Umbilical cord (tissue), 2 donors: ENCODE measurements at places on chromosomes 13 and 19.

- peak; percentile 75 for DNase-seq
Measured at GRCh38 chr13:98142380-98143156, at the start of gene FARP1. TSS of gene FARP1 (plus strand) at chr13:98143094. CDS start at chr13:98213243, 70,149 bp downstream.

GRCh38 chr13:74986609-74987008, 495.4 kb downstream of the TBC1D4 start:
- DNase-seq = no peak

DNA sequence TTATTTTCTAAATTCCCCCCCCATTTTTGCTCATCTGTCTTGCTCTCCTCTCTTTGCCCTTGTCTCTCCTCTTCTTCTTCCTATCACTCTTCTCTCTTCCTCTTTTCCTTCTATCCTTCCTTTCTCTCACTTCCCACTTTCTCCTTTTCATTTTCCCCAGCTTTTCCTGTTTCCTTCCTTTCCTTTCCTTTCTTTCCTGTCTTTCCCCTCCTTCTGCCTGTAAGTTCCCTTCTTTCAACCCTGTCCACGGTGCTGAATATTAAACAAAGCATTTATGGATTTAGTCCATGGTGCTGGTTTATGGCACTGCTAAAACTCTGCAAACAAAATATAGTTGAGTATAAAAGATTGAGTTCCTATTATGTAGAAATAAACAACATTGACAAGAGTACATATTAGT, 27.6 kb downstream of the SCEL start:
- DNase-seq = peak; percentile 71

GRCh38 chr13:75385708-75386083, 96.3 kb downstream of the TBC1D4 start:
- peak; percentile 69 for DNase-seq

DNA sequence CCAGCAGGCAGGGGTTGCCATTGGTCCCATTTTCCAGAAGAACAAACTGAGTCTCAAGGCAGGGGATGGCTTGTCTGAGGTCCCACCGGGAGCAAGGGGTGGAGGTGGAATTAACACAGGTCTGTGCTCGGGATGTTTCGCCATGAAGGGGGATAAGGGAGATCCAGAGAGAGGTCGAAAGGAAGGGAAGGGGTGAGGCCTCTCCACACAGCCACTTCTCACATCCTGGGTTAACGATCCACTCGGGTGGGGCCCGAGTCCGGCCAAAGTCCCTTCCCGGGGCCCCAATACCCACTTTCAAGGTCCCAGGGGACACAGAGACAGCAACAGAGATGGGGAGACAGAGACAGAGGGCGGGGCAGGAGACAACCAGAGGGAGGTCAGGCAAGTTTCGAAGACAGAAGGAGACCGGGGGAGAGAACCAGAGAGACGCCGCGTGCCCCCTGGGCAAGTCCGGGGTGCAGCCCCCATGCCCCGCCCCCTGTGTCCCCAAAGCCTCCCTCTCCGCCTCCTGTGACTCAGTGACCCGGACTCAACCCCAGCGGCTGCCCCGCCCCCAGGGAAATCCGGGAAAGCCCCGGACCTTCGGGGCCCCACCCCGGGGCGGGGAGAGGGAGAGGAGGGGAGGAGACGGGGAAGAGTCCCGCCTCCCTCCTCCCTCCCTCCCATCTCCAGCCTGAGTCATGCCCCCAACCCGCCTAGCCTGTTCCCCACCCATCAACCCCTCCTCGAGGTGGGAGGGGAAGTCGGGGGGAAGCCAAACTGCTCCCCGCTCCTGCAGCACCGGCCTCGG, 1.4 kb upstream of the BCL3 start:
- DNase-seq = peak; percentile 98

DNA sequence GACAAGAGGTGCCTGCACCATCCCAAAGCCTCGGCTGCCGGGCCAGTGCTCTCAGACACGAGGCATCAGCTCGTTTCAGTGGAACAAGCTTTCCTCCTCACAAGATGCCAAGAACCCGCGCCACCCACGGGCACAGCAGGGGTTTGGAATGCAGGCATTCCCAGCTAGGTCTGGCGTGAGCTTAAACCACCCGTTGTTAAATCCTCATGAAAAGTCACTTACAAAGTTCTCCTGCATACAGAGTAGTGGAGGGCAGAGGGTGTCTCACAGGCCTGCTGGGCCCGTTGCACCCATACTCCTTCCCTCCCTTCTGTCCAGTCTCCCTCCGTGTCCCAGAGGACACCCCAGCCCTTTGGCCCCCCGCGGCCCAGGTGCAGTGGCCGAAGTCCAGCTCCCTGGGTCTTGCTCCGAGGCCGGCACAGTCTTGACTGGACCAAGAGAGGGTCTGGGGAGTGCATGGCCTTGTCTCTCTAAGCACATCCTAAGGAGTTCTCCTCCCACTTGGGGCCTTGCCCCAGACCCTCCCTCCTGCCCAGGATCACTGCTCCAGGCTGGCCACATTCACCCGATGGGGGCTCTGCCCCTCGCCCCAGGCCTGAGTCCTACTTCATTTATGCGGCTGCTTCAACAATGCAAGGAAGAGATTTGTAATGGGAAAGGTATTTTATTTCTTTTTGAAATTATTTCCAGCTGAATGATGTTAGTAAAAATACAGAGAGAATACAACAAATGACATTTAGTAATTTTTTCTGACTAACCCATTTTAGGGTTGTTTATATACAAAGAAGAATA, 35.2 kb upstream of the GRTP1 start:
- no peak for DNase-seq

GRCh38 chr13:97478247-97478646, 44.3 kb downstream of the RAP2A start:
- no peak for DNase-seq

GRCh38 chr19:50823389-50824042, at the start of gene KLK1:
TSS of gene KLK1 (minus strand) at chr19:50823787. CDS start at chr19:50823748, 39 bp downstream.
- DNase-seq = no peak

DNA sequence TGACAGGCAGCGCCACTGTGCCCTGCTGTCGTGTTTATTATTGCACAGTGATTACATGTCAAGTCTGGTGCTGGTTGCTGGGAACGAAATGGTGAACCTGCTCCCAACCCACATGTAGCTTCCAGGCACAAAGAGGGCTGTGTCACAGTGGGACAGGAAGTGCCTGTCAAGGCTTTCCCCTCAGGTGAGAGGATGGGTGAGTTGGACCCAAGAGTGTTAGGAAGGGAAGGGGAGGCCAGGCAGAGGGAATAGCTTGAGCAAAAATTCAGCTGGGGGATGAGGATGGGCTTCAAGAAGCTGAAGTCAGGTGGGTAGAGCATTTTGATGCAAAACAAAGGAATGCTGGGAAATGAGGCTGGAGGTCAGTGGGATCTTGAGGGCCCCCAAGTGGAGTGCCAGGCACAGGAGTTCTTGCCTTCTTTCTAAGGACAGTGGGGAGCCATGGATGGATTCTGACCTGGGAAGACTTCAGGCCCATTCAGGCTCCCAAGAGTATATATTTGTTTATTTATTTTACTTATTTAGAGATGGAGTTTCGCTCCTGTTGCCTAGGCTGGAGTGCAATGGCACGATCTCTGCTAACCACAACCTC, 8.5 kb upstream of the QTRT1 start:
- DNase-seq = no peak

DNA sequence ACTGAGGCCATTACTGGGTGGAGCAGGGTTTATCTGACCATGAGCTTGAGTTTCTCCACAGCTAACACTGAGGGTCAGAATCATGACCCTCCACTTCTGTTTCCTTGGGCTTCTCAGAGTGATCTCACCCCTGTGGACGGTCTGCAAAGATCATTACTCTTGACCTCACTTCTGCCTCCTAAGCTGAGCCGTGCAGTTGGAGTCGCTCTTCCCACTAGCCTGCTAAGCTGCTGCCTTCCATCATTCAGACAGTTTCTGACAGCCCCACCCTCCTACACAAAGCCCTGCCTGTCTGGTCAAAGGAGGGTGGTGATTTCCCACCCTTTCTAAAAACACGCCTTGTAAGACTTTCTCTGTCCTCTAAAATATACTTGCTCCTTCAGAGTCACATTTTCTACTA, 9.3 kb upstream of the FRY start:
- DNase-seq = peak; percentile 69

GRCh38 chr19:50817941-50818858, 5.4 kb downstream of the KLK1 start:
- DNase-seq = no peak

GRCh38 chr19:2578901-2579677, 103.2 kb downstream of the GADD45B start:
- peak; percentile 91 for DNase-seq

DNA sequence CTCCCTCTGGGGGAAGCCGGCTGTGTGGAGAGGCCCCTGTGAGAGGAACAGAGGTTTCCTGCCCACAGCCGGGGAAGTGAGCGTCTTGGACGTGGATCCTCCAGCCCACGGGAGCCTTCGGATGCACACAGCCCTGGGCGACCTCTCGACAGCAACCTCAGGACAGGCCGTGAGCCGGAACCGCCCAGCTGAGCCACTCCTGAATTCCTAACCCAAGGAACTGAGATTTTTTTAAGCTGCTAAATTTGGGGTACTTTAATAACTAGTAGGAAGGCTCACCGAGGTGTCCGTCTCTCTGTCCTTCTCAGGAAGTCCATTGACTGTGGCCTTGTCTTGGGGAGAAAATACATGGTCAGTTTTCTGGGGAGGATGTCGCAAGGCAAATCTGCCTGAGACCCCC, 9.1 kb downstream of the LAIR1 start:
- DNase-seq = no peak

DNA sequence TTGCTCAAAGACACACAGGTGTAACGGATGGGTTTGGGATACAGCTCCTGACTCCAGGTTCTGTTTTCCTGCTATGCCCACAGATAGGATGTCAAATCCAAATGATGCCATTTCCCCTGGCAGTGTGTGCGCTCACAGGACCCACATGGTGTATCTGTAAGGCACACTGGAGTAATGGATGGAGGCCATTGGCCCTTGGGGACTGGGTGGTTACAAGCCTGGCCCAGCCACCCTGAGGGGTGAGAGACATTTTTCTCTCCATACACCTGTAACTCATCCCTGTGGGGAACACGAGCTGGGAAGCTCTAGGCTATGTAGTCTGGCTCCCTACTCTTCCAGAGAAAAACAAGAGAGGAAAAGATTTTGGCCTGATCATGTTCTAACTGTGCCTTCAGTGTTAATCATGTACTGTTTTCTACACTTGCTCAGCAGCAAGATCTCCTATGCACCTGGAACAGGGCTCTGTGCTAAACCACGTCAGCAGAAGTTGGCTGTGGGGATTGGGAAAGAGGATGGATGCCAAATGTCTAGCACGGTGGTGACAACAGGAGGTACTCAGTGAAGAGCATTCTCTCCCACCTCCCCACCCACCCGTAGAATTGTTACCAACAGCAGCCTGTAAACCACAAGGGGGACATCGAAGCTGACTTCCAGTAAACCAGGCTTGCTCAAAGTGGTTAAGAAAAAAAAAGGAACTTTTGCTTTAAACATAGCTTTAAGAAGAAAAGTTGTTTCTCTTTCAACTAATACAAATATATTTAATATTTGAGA, 237.0 kb downstream of the LACC1 start:
- DNase-seq = no peak

DNA sequence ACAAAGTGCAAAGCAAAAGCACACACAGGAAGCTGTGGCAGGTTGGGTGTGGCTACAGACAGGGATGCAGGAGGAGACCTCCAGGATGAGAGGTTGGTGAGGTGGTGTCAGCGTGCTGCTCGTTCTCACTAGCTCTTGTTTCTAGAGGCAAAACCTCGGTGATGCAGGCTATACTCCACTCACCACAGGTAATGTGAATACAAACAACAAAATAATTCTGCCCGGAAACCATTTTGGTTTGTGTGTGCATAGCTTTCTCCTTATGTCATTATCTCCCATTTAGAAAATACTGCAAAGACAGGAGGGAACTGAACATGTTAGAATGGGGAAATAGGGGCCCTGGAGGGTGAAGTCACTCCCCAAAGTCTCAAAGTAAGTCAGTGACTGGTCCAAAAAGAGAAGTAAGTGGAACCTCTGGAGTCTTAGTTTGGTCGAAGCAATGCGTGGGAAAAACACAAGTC, 9.4 kb downstream of the LCP1 start:
- DNase-seq = peak; percentile 31

DNA sequence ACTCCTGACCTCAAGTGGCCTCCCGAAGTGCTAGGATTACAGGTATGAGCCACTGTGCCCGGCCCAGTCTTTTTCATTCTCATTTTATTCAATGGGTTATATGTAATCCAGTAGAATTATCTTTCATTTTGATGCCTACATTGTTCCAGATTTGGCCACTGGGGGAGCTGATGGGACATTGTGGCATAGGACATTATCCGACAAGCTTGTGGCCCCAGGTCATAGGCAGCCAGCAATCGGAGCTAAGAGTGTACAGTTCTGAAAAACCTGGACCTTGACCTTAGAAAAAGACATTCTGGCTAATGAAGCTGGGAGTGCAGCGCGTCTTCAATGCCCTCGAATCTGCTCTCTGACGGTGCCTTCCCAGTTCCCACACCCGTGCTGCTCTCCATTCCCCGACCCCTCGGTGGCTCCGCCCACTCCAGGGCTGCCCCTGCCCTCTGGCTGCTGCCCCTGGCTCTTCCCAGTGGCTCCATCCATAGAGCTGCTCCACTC, 108.7 kb downstream of the TEX29 start:
- DNase-seq = peak; percentile 17

- peak; percentile 77 for DNase-seq
Measured at GRCh38 chr13:110799246-110800236, 86.0 kb downstream of the ING1 start.

- no peak for DNase-seq
Measured at GRCh38 chr13:67229481-67230403, at the start of gene PCDH9. TSS of gene PCDH9 (minus strand) at chr13:67230336. CDS start at chr13:67228440, 1,896 bp downstream.

- DNase-seq = peak; percentile 19
Measured at GRCh38 chr13:25232937-25233515, 54.3 kb downstream of the MTMR6 start.

DNA sequence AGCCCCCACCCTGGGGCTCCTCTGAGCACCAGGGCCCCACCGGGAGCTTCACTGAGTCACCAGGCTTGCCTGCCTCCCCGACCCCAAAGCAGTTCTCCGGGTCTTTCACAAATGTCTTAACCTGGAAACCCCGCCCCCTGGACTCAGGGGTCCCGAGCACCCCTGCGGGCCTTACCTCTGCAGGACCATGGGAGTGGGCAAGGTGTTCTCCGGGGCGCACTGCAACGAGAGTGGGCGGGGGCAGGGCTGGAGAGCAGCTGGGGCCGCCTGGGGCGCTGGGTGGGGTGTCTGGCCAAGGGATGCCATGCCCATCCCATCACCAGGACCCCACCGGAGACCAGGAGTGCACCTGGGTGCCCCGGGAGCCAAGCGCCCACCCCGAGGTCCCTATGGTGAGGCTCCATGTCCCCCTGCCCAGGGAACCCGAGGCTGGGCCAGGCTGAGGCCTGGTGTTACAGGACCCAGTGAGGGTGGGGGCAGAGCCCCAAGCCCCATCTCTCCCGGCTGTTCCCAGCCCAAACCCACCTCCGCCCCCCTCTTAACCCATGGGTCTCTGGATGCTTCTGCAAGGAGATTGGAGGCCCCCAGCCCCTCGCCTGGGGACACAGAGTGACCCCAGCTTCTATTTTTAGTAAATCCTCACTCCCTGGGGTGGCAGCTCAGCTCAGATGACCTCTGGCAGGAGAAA, 10.9 kb downstream of the MKNK2 start:
- DNase-seq = no peak

DNA sequence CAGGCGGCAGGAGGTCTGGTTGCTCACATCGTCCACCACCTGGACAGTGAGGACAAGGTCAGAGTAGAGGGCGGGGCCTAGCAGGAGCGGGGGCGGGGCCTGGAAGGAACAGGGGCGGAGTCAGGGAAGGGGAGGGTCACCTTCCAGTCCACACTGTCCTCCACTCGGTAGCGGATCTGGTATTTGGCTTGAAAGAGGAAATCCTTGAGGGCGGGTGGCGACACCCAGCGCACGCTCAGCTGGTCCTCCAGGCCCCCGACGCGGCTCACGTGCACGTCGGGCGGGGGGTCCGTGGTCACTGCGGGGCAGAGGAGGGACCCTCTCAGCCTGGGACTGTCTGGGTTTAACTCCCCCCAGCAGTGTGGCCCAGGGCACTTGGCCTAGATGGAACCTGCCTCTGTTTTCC, 8.2 kb downstream of the REX1BD start:
- no peak for DNase-seq

GRCh38 chr19:53818756-53819155, 5.4 kb downstream of the NLRP12 start:
- DNase-seq = no peak
